ENCODE measurements at places on chromosomes 3 and 15. TPM values are rescaled to one million over a fixed set of nuclear protein-coding genes. Genes with fewer than 3 reads are reported as not detected.

The PLS1 gene
- total RNA-seq, result 1.0 TPM

The DIPK2A gene
- 5.2 TPM for total RNA-seq

The RETNLB gene
- total RNA-seq, result not detected

GRCh38 chr3:124467980-124468902, 262.0 kb upstream of the UMPS start:
- H3K27me3 ChIP-seq, result no peaks in the 10 kb centered on the region
- no peak overlapping the region for H3K4me3 ChIP-seq
- H3K27ac ChIP-seq, result no peak overlapping the region
- no peaks in the 10 kb centered on the region for H3K4me1 ChIP-seq
- no peaks in the 10 kb centered on the region for H3K36me3 ChIP-seq

DNA sequence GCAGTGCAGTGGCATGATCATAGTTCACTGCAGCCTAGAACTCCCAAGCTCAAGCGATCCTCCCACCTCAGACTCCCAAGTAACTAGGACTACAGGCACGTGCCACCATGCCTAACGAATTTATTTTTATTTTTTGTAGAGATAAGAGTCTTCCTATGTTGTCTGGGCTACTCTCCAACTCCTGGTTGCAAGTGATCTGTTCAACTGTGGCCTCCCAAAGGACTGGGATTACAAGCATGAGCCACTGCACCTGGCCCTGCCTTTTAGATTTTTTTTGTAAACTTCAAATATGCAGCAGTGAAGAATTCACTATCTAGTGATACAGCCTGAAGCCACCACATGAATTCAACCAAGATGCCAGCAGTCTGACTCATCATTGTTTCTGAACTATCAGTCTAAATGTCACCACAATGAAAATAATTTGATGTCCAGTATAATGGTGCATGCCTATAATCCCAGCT, 32.7 kb downstream of the UBXN7 start:
- no peak for DNase-seq
- no peak overlapping the region for H3K4me3 ChIP-seq
- H3K27ac ChIP-seq, result no peak overlapping the region
- no peaks in the 10 kb centered on the region for H3K4me1 ChIP-seq
- H3K36me3 ChIP-seq, result peaks cover 93% of the 10 kb centered on the region

- DNase-seq, result no peak
- H3K36me3 ChIP-seq, result no peaks in the 10 kb centered on the region
- H3K4me3 ChIP-seq, result no peak overlapping the region
These were observed 313.9 kb upstream of the NR2E3 start for GRCh38 chr15:71496336-71496955.

DNA sequence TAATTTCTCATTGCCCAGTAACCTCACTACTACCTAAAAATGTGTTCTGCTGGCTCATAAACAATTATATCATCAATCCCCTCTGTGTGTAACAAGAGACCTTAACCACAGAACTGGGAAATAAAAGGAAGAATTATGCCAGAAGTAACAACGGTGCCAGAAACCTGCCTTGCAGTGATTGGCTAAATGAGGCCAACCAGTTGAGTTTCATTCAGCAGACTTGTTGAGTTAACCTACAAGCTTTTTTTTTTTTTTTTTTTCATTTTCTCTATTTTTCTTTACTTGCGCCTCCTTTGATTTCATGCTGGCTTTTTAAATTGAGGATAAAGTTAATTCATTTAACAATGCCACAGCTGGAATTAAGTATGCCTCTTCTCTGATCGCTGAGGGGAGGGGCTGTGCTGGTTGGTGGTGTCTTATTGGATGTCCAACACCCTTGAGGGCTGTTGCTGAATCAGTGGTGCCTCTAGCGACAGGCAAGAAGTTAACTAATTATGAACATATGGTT, 30.0 kb upstream of the GMNC start:
- no peak for DNase-seq
- no peaks in the 10 kb centered on the region for H3K27me3 ChIP-seq
- H3K36me3 ChIP-seq, result no peaks in the 10 kb centered on the region
- H3K4me3 ChIP-seq, result no peak overlapping the region
- H3K27ac ChIP-seq, result no peak overlapping the region

- H3K36me3 ChIP-seq, result no peaks in the 10 kb centered on the region
- H3K27me3 ChIP-seq, result no peaks in the 10 kb centered on the region
- H3K4me1 ChIP-seq, result no peaks in the 10 kb centered on the region
- H3K27ac ChIP-seq, result no peak overlapping the region
- no peak for DNase-seq
- H3K4me3 ChIP-seq, result no peak overlapping the region
These were observed 37.4 kb upstream of the ARPP21 start for GRCh38 chr3:35601959-35602358.

- H3K4me1 ChIP-seq, result no peaks in the 10 kb centered on the region
- DNase-seq, result no peak
- no peak overlapping the region for H3K4me3 ChIP-seq
- H3K36me3 ChIP-seq, result no peaks in the 10 kb centered on the region
- no peaks in the 10 kb centered on the region for H3K27me3 ChIP-seq
- no peak overlapping the region for H3K27ac ChIP-seq
These were observed 17.2 kb upstream of the B4GALT4 start for GRCh38 chr3:119257654-119258410.

DNA sequence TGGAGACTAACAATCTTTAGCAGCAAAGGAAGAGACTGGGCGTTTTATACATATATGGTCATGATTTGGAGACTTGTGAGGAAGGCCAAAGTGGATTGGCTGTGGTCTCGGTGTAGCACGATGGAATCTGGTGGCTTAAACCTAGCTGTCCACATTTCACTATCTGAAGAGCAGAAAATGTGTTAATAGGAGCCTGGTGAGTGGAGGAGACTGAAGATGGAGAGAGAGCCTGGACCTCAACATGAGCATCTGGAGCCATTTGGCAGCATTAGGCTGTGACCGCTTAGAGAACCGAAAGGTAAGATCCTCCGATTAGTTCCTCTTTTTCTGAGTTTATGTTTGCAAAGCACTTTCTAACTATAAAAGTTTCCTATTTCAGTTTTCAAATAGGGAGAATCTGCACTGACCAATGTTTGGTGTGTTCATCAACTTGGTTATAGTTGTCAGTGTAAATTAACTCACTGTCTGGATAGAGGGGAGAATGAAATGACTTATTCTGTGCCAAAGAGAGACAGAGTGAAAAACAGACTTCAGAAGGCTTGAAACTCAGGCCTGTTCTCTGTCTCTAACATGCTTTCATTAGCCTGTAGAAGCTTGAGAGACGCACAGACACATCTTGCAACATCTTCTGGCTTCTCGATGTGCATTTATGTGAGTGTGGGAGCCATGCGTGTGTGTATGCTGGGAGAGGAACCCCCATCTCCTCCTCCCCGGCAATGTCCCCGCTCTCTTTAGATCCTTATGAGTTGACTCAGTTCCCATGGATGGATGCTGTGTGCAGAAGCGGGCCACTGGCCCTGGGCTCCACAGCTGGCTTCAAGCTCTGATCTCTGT, 244.7 kb upstream of the TBL1XR1 start:
- no peak for DNase-seq
- no peak overlapping the region for H3K27ac ChIP-seq
- no peak overlapping the region for H3K4me3 ChIP-seq
- no peaks in the 10 kb centered on the region for H3K36me3 ChIP-seq

DNA sequence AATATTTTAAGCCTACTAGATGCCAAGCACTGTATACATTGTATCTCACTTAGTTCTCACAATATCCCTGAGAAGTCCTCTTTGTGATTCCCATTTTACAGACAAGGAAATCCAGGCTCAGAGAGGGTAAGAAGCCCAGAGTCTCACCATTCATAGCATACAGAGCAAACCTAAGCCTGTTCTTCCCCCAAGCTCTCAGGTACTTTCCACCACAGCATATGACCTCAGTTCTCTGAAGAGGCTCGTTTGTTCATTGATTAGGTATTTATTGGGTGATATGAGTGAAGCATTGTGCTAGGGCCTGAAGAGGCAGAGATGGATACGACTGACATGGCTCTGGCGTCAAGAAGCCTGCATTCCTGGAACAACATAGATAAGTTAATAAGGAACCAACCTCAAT, 310.9 kb upstream of the UMPS start:
- no peaks in the 10 kb centered on the region for H3K4me1 ChIP-seq
- peaks cover 11% of the 10 kb centered on the region for H3K36me3 ChIP-seq
- no peak overlapping the region for H3K27ac ChIP-seq

GRCh38 chr15:37397266-37398022, 297.1 kb upstream of the MEIS2 start:
- H3K27ac ChIP-seq, result no peak overlapping the region
- no peak for DNase-seq
- no peaks in the 10 kb centered on the region for H3K4me1 ChIP-seq
- H3K4me3 ChIP-seq, result no peak overlapping the region
- H3K36me3 ChIP-seq, result no peaks in the 10 kb centered on the region

DNA sequence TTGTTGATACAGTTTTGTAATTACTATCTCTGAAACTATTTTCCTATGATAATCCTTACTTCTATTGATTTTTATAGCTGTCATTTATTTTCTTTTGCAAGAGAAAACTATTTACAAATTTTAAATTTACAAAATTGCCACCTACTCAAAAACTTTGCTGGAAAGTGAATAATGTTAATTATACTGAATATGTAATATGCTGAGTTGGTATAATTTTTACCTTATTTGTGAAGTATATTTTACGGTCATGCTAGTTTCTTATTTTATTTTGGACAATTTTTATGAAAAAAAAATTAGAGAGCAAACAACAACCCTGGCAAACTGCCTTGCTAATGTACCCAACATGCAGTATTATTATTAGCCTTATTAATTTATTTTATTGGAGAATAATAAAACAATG, 2.9 kb downstream of the KCNH8 start:
- H3K4me1 ChIP-seq, result peaks cover 24% of the 10 kb centered on the region
- no peaks in the 10 kb centered on the region for H3K36me3 ChIP-seq
- H3K4me3 ChIP-seq, result no peak overlapping the region
- no peak overlapping the region for H3K27ac ChIP-seq

Measured in heart left ventricle (tissue), 16 donors.